T-cell (primary cell): ENCODE measurements at places on chromosomes 5 and 9. TPM values are rescaled to one million over a fixed set of nuclear protein-coding genes. Genes with fewer than 3 reads are reported as not detected.

- DNase-seq: no peak
These were observed 106.7 kb downstream of the INSYN2B start for GRCh38 chr5:169873642-169874041.

- DNase-seq: no peak
These were observed 41.9 kb downstream of the TNFAIP8 start for GRCh38 chr5:119397518-119398380.

DNA sequence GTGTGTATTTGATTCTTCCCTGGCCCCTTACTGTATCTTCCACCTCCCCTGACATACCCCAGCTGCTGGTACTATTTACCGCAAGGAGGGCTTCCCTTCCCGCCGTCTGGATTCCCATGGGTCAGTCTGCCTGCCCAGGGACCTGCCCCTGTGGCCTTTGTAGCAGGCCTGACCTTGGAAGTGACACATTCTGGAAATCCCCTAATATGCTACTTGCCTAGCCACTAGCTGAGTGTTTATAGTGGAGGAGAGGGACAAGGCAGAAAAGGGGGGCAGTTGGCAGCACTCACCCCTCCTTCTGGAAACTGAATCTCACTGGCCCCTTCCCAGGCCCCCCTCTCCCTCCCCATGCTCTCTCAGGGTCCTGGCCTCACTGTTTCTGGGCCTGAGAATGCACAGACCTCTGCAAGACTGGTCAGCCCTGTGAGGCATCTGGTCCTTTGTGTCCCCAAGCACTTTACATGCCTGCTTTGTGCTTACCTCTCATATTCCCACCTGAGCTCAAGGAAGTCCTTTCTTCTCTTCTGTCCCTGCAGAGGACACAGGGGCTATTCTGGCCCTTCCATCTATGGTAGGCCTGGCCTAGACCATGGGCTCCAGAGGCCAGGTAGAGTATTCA is 8.2 kb upstream of the CCL21 start:
- DNase-seq: no peak

- DNase-seq: no peak
These were observed 460.8 kb downstream of the MTRR start for GRCh38 chr5:8329773-8330172.

DNA sequence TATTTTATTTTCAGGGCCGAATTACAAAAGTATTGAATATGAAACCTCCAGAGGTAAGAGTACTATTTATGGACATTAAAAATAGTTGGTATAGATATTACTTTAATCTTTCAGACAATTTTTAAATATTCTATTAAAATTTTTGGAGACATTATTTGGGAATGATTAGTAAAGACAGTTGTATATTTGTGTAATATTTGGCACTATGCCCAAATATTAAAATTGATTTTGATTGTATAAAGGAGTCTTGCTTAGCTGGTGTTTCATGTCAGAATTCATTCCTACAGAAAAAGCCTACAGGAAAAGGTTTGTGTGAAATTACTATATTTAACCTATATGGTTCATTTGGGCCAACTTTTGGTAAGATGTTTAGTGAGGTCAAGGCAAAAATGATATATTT is 5.5 kb downstream of the SMC2 start:
- DNase-seq: no peak

GRCh38 chr5:102418531-102418930 is 80.3 kb downstream of the SLCO6A1 start:
- DNase-seq: no peak

GRCh38 chr5:91722736-91723467 is 339.8 kb upstream of the ARRDC3 start:
- no peak for DNase-seq

- DNase-seq: no peak
These were observed 37.8 kb downstream of the PRELID2 start for GRCh38 chr5:145797336-145797735.

GRCh38 chr5:73444499-73445438 is 3.8 kb downstream of the FOXD1 start:
- no peak for DNase-seq

- no peak for DNase-seq
These were observed 49.9 kb downstream of the GDNF start for GRCh38 chr5:37789991-37790390.

GRCh38 chr5:96776621-96777020 is 31.1 kb downstream of the ERAP1 start:
- DNase-seq: no peak

- DNase-seq: no peak
These were observed 356.1 kb downstream of the SPOCK1 start for GRCh38 chr5:137142764-137143605.

DNA sequence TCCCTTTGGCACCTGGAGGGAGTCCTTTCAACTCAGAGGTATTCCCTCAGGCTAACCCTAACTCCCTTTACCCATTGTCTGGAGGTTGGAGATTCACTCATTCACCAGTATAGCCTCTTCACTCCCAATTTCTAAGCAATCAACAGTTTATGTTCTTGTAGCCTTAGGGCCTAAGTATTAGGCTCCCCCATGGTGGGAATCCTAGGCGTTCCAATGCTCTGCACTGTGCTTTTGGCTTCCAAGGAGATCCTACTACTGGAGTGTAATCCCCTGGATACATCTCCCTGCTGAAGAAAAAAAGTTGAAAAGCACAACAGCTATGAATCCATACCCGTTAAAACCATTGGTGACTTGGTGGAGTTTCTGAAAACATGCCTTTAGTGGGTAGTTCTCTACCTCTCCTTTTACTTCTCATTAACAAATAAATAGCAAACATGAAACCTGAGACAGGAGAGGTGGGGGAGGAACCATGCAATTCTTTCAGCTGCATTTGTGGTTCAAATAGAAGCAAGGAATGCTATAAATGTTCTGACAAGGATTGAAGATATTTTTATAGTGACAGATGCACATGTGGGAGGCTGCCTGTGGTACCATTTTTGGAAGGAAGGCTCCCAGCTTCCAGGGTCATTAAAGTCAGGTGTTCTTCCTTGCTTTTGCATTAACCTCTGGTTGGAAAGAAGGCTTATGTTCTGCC is 397.1 kb downstream of the DMAC1 start:
- DNase-seq: no peak

DNA sequence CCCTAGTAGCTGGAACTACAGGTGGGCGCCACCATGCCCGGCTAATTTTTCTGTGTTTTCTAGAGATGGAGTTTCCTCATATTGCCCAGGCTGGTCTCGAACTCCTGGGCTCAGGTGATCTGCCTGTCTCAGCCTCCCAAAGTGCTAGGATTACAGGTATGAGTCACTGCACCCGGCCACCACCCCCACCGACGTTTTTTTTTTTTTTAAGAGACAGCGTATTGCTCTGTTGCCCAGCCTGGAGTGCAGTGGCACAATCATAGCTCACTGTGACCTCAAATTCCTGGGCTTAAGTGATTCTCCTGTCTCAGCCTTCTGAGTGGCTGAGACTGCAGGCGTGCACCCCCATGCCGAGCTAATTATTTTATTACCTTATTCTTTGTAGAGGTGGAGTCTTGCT is 38.2 kb downstream of the WDR70 start:
- DNase-seq: no peak

- DNase-seq: no peak
These were observed 47.2 kb downstream of the RFX3 start for GRCh38 chr9:3478549-3478953.

GRCh38 chr9:8484597-8485191 is 685.1 kb upstream of the DMAC1 start:
- no peak for DNase-seq

DNA sequence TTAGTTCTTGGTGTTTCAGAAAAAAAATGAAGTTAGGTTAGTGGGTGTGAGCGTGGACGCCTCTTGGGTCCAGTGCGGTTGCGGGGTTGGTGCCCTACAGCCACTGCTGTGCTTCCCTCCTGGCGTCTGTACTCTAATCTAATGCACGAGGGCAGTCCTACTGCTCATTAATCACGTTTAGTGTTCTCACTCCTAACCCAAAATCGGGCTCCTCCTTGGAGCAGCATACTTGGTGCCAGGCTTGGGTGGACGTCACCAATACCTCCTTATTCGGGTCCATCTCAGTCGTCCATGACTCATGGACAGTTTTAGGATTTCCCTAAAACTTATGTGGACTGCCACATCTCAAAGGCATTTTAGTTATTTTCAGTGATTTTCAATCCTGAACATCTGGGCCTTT is 41.6 kb downstream of the TRIO start:
- DNase-seq: no peak

DNA sequence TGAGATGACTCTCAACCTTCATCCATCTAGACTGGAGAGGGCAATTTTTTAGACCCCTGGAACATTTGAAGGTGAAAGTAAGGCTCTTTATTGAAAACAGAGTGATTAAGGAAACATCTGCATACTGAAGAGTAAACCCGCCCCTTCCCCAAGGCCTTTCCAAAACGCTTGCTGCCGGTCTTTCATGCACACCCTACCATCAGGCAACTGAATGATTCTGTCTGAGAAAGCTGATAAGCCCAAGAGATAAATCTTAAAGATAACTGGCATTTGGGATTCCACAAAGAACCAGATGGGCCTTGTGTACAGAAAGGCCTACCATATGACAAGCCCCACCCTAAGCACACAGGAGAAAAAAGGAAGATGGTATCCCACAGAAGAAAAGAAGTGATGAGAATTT is 54.4 kb upstream of the PIK3R1 start:
- DNase-seq: no peak

GRCh38 chr9:114271556-114272510 is 51.1 kb upstream of the ORM1 start:
- DNase-seq: peak; percentile 23

DNA sequence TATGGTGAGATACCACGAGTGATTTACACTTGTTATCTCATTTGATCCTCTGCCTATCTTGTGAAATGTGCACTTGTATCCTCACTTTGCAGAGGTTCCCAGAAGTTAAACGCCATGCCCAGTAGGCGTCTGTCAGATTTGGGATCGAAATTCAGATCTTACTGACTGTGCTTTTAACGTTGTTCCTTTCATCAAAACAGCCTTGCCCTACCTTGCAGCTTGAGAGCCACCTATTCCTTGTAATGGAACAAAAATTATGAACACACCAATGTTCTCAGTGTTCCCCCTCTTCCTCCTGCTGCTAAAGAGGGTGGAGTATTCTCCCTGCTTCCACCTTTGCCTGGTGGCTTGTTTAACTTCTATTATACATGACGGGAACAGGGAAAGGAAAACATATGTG is 257.0 kb downstream of the MSX2 start:
- no peak for DNase-seq

GRCh38 chr9:91815896-91816295 is 134.1 kb downstream of the ROR2 start:
- DNase-seq: no peak

- DNase-seq: no peak
These were observed 251.6 kb upstream of the PIK3R1 start for GRCh38 chr5:67963789-67964519.

DNA sequence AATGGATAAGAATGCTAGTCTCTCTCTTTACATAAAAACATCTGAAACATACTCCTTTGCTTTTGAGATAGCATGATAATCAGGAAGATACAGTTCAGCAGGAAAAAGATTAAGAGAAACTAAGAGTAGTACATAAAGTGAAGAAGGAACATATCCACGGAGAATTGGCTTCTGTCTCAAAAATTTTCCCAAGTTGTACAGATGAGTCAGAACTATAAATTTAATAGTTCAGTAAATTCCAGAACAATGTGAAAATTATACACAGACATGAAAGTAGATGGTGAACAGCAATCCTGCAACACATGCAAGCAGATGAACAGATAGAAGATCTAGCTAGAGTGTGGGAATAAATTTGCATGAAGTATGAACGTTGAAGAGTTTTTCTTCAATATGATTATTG is 691.4 kb upstream of the RIOK2 start:
- DNase-seq: no peak

DNA sequence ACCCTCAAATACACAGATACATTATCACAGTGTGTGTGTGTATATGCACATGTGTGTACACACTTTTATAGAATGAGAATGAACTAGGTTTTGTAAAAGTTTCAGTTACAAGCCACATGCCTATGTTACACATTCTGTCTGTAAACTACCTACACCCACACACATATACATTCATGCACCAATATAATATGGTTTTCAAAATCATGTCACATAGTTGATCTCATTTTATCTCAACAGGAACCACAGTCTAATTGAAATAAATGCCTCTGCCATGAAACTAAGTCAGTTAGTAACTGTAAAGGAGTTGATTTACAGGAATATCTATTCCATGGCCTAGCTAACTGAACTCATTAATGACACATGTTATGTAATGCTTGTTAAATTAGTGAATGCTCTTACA is 646.6 kb downstream of the PDE4D start:
- no peak for DNase-seq

GRCh38 chr9:90539286-90539685 is 103.3 kb downstream of the DIRAS2 start:
- no peak for DNase-seq

DNA sequence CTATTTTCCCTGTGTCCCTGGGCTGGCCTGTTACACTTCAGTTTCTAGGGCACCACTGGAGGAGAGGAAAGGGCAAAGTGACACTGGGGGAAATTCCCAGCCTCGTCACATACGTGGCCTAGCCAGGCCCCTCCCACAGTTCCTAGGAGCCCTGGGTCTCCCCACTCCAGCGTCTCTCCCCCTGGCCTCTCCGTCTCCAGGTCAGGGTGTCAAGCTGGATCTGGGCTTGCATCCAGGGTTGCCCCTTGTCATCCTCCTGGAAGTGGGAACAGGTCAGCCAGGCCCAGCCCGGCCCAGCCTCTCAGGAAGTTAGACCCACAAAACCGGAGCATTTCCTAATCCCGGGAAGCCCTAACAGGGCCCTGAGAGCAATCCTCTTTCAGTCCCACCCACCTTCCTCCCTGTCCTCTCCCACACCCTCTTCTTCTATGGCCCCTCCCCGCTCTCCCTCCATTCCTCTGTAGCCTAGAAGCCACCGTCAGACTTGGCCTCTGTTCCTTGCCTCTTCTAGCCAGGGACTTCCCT is 4.7 kb upstream of the TNIP1 start:
- DNase-seq: peak; percentile 19

GRCh38 chr5:174607916-174608315 is 116.5 kb upstream of the MSX2 start:
- no peak for DNase-seq

DNA sequence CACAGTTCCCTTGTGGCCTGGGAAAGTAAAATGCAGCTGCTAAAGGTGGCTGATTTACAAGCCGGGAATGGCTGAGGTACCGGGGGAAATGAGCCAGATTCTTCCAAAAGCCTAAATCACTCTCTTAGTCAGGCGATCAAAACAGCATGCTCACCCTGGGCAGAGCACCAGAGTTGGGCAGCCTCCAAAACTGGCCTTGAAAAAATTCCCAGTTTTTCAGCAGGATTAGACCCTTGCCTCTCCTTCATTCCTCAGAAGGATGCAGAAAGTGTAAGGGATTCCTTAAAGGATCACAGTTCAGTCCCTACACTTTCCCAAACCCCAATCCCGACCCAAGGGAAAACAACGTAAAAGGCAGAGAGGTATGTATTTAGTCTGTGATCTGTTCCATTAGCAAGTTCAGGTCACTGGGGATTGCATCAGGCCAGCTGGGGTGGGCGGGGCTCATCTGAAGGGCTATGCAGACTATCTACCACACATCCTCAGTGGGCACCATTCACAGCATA is 16.9 kb downstream of the TMEM174 start:
- no peak for DNase-seq

SPAAR gene
- not detected for total RNA-seq

LIFR gene
- 0.12 TPM for total RNA-seq

AQP7 gene
- 0.21 TPM for total RNA-seq

ZNF618 gene
- 1.4 TPM for total RNA-seq

SEPTIN8 gene
- total RNA-seq: 11.0 TPM

AK1 gene
- 50.4 TPM for total RNA-seq

N4BP3 gene
- total RNA-seq: 7.7 TPM

PTGS1 gene
- 0.53 TPM for total RNA-seq

TMC1 gene
- total RNA-seq: not detected

GABRA6 gene
- not detected for total RNA-seq

PCDHB2 gene
- total RNA-seq: not detected

TXNDC8 gene
- total RNA-seq: not detected

MGAT4B gene
- 159 TPM for total RNA-seq

IFNK gene
- not detected for total RNA-seq
